ENCODE measurements at places on chromosomes 5 and 9.

DNA sequence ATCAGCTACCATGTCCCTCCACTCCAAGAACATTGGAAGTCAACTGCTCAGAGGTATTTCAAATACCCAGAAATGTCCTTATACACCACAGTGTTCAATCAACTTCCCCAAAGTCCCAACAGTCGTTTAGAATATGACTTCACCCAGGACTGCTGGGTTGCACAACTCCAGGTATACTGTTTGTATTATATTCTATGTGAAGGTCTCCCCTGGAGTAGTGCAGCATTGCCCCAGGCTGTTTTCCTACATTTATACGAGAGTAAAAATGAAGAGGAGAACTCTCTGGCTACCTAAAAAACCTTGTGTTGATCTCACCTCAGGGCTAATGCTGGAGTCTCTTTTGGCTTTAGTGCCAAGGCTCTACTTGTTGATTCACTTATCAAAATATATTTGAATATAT, 183.6 kb upstream of the MAP3K1 start:
- DNase-seq: no peak

DNA sequence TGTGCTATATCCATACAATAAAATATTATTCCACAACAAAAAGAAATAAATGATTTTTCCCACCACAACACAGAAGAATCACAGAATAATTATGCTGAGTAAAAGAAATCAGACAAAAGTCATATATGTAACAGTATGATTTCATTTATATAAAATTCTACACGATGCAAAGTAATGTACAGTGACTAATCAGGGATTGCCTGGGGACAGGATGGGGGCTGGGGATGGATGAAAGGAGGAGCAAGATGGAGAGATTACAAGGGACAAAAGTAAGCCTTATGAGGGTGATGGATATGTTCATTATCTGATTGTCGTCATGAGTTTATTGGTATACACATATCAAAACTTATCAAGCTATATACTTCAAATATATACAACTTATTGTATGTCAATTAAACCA, 154.0 kb downstream of the FBN2 start:
- DNase-seq: no peak

- DNase-seq: no peak
These were observed 405.7 kb upstream of the IRX4 start for GRCh38 chr5:2288466-2288865.

DNA sequence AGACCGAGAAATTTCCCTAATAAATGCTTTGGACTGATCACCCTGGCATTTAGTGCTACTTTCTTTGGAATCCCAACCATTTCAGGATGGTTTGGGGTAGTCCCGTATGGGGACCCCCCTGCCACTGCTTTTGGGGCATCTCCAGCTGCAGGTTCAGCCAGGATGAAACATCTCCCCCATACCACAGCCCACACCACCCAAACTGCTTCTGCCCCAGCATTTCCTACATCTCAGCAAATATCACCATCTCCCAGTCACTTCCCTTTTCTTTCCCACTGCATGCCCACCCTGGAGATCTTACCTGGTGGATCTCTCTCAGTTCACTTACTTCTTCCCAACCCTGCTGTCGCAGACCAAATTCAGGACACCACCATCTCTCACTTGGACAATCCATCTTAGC, 4.8 kb upstream of the P4HA2 start:
- no peak for DNase-seq

GRCh38 chr5:135707302-135707701, 127.2 kb upstream of the SLC25A48 start:
- DNase-seq: no peak

DNA sequence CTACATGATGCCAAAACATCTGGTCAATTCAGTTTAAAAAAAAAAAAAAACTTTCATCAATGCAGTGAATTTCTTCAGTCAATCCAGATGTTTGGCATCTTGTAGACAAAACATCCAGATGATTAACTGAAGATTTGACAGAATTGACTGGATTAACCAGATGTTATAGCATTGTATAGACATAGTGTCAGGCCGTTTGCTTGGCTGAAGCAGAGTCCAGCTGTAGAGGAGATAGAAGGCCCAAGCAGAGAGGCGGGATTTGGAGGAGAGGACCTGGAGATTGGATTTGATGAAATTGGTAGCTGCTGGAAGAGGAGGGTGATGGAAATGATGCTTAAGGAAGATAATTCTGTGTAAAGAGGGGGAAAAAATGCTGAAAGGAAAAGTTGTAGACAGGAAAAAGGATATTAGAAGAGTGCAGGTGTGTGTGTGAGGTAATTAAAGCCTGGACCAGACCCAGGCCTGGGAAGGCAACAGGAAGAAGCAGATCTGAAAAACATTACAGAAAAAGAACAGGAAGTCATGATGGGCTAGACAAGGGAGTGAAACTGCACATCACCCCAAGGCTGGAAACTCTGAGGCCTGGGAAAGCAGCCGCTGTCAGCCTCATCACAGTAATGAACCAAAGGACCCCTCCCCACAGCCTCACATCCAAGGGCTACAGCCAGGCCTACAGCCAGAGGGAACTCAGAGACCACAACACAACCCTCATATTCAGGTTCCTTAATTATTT, 258.3 kb downstream of the CWC27 start:
- DNase-seq: no peak

DNA sequence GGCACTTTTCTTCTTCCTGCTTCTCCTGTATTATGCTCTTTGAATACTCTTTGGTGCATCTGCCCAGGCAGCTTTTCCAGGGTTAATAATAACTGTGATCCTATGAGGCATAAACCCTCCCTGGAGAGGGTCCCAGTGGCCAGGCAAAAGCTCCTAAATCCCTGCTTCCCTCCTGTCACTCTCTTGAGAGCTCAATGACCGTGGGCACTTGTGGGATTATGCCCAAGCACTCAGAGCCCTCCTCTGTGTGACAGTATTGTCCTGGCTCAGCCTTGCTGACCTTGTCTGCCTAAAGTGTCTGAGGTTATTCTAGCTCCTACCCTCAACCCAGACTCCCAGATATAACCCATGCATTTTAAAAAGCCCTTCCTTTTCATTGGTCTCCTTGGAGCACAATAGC, 51.9 kb downstream of the GALNT10 start:
- no peak for DNase-seq

GRCh38 chr9:97660340-97660739, 26.7 kb downstream of the NCBP1 start:
- no peak for DNase-seq

Measured in AG08395 (cell line).